Pulmonary artery endothelial cell (primary cell): ENCODE measurements at places on chromosomes 5 and 9. TPM values are rescaled to one million over a fixed set of nuclear protein-coding genes. Genes with fewer than 3 reads are reported as not detected.

The CNTNAP3B gene
- total RNA-seq: 51.9 and 202 TPM in 2 replicates

The NFIB gene
- total RNA-seq: 82.7 and 85.5 TPM in 2 replicates

The SPEF2 gene
- 0.88 and 0.92 TPM in 2 replicates for total RNA-seq

The HK3 gene
- total RNA-seq: under 0.01 and 0.04 TPM in 2 replicates

The ROPN1L gene
- 0.42 and 0.59 TPM in 2 replicates for total RNA-seq

The OR1J2 gene
- total RNA-seq: not detected in 2 replicates

The OGN gene
- total RNA-seq: not detected in 2 replicates
